NCI-H526 (cell line): ENCODE measurements at places on chromosomes 1 and 21.

DNA sequence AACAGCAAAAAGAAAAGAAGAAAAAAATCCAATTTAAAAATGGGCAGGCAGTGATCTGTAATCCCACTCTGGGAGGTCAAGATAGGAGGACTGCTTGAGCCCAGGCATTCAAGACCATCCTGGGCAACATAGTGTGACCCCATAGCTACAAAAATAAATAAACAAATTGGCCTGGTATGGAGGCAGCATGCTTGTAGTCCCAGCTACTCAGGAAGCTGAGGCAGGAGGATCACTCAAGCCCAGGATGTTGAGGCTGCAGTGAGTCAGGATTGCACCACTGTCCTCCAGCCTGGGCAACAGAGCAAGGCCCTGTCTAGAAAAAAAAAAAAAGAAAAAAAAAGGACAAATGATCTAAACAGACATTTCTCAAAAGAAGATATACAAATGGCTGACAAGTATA, 99.6 kb downstream of the EIF4G3 start:
- no peak for DNase-seq

DNA sequence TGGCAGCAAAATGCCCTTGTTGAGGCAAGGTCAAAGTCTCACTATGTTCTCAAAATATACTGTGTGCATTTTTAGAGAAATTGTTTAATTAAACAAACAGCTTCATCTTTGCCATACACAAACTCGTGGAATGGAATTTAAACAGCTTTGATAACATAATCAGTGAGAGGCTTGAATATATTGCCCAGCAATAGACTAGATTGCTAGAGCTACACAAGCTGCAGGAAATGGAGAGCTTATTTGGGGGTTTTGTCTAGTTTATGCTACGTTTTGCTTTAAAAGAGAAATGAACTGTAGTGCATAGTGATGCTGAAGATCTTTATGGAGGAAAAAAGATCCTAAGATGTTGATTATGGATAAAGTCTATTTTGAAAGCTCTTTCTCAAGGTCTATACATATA, 166.8 kb upstream of the HMCN1 start:
- DNase-seq, result no peak

- DNase-seq, result no peak
These were observed 52.0 kb upstream of the FAM20B start for GRCh38 chr1:178973652-178974101.

GRCh38 chr1:100759188-100759587, 39.6 kb downstream of the VCAM1 start:
- DNase-seq, result no peak

DNA sequence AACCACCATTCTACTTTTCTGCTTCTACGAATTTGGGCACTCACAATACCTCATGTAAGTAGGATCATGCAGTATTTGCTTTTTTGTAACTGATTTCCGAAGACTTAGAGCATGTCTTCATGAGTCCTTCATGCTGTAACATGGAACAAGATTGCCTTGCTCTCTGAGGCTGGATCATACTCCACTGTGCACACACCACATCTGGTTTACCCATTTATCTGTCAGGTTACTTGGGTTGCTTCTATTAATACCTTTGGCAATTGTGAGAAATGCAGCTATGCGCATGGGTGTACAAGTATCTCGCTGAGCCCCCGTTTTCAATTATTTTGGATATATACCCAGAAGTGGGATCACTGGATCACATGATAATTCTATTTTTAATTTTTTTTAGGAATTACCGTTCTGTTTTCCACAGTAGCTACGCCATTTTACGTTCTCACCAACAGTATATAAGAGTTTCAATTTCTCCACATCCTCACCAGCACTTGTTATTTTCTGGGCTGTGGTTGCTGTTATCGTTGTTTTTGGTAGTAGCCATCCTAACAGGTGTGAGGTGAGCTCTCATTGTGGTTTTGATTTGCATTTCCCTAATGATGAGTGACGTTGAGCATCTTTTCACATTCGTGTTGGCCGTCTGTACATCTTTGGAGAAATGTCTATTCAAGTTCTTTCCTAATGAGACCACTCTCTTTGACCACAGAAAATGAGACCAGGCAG, 10.7 kb upstream of the SLC2A5 start:
- no peak for DNase-seq

DNA sequence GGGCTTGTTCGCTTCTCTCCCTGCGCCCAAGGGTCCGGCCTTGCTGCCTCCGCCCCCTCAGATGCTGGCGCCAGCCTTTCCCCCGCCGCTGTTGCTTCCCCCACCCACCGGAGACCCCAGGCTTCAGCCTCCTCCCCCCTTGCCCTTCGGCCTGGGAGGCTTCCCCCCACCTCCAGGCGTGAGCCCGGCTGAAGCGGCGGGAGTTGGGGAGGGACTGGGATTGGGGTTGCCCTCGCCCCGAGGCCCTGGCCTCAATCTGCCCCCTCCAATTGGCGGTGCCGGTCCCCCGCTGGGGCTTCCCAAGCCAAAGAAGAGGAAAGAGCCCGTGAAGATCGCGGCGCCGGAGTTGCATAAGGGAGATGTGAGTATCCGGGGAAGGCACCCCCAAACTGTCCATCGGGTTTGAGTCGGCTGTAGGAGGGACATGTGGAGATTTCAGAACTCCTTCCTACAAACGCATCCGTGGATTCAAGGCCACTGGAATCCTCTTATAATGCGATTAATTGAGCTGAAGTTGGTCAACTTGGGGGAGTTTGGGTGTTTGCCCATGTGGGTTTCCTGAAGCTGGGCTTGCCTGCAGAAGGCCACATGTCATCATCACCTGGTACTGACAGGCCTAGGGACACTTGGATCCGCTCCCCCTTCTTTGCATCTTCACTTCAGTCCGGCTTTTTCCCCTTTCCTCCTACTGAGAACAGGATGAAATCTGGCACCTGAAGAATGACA, 707 bp downstream of the PRCC start:
- no peak for DNase-seq

DNA sequence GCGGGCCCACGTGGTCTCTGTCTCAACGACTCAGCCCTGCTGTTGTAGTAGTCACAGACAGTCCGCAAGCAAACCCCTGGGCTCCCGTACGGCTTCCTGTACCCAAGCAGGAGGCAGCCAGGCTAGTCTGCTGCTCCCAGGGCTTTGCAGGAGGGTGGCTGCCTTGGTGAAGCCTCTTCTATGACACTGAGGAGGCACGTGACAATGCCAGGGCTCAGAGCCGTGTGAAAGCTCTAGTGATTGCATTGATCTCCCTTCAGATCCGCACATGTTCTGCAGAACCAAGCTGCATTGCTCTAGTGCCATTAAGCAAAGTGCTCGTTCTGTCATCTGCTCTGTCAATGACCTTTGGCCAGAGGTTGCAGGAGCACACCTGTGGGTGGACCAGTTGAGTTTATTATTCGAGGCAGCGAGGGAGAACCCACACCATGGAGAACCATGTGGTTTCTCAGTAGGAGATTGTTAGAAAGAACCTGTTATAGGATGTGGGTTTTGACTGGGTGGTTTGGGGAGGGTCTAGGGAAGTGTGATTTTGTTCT, 18.0 kb downstream of the UMODL1 start:
- DNase-seq, result no peak

DNA sequence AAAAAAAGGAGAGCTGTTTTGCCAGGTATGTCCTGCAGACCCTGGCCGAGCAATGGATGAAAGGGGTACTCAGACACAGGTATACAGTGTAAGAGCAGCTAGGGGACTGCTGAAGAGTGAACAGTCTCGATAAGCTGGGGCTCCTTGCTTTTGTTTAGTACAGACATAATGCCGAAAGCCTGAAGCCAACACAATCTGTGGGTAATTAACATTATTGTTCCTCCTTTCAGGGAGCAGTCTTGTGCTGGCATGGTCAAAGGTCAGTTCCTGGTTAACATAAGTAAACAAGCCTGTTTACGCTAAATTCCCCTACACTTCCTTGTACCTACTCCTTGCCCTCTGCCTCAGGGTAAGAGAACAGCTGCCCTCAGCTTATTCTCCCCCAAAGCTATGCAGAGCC, 272.3 kb upstream of the ST6GALNAC5 start:
- DNase-seq, result peak; percentile 30

DNA sequence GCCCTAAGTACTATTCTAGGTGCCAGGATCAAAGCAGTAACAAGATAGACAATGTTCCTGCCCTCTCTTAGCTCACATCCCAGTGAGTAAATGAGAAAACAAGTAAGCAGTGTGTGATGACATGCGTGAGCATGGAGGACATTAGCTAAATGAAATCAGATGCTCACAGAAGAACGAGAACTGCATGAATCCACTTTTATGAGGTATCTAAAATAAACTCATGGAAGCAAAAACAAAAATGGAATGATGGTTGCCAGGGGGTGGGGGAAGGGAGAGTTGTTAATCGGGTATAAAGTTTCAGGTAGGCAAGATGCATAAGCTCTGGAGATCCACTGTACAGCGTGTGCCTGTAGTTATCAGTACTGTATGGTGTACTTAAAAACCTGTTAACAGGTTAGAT, 195.1 kb downstream of the HHAT start:
- DNase-seq, result no peak

DNA sequence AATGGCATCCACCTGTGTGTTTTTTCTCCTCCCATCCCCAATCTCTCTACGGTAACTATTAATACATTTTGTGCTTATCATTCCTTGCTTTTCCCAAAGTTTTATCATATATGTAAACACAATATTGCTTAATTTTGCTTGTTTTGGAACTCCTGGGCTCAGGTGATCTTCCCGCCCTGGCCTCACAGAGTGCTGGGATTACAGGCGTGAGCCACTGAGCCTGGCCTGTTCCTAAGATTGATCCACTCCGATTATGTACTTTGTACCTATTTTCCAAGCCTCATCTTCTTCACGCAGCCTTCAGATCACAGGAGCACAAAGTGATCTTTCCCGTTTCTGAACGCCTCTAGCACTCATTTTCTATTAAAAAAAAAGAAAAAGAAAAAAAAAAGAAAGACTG, 45.2 kb downstream of the MEF2D start:
- DNase-seq, result no peak

DNA sequence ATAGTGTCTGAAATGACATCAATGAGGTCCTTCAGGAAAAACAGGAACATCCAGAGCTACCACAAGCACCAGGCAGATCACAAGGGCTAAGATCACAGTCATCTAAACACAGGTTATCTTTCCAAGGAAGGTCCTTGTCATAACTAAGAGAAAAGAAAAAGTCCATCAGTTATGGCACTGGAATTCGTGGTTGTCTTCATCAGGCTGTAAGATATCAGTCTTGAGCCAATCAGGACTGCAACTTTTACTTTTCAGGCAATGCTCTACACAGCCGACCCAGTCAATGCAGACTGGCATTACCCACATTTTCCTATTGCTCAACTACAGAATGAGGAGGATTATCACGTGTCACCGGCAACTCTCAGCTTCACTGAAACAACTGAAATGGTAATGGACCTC, 26.4 kb downstream of the SORT1 start:
- DNase-seq, result no peak

GRCh38 chr1:200306944-200307754, 102.7 kb downstream of the ZNF281 start:
- no peak for DNase-seq

DNA sequence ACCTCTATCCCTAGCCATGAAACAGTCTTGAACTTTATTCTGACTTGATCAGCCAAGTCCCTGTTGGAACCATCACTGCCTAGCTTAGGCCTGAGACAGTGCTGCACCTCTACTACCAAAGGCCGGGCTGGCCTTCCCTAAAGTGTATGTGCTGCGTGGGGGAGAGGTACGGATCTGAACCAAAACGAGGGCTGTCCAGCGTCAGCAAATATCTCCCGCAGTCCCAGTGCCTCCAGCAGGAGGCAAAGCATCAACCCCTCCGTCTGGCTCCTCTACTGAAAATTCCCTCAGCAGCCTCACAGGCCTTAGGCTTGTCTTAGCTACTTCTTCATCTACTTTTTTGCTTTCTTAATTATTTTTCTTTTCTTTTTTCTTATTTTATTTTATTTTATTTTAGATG, 33.3 kb upstream of the KIF26B start:
- no peak for DNase-seq

DNA sequence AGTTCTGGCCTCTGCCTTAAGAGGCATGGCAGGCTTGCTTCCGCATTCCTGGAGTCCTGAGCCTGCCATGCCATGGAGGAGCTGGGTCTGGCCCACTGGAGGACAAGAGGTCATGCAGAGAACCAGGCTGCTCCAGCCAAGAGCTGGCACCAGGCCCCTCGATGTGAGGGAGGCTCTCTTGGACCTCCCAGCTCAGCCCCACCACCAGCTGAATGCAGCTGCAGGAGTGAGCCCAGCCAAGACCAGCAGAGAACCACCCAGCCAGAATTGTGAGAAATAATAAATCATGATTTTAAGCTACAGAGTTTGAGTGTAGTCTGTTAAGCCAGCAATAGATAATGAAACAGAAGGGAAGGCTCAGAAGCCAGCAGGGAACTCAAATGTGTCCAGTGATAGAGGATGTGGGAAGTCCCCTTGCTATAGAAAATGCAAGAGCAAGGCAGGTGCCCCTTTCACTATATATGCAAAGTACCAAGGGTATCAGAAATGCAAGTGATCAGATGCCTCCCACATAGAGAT, 118.4 kb downstream of the HIVEP3 start:
- DNase-seq, result no peak

DNA sequence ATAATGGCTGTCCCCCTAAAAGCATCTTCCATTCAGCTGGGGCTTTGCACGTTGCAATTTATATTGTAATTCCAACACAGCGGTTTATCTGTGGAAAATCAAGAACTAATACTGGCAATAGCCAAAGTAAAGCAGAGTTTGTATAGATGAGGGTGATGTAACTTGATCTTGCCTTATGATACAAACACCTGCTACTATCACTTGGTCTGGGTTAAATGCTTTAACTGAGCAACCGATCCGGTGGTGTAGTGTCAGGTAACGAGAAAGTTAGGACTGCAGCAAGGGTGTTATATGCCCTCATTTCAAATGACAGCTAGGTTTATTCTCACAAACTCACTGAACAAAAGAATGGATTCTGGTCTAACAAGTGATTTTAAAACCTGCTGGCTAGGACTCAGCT, 47.3 kb upstream of the PLPPR4 start:
- peak; percentile 28 for DNase-seq

GRCh38 chr1:9228609-9229008, 6.0 kb upstream of the H6PD start:
- DNase-seq, result no peak

- no peak for DNase-seq
These were observed 5.3 kb downstream of the COL18A1 start for GRCh38 chr21:45410151-45410864.

- DNase-seq, result no peak
These were observed at the start of gene TMEM200B for GRCh38 chr1:29123887-29124365. Gene TMEM200B (minus strand): TSS chr1:29123903. CDS start chr1:29121828, 2,075 bp downstream.
